ENCODE measurements at places on chromosomes 5 and 9.

- peak; percentile 97 for DNase-seq
These were observed 59.5 kb upstream of the GNE start for GRCh38 chr9:36317766-36318165.

DNA sequence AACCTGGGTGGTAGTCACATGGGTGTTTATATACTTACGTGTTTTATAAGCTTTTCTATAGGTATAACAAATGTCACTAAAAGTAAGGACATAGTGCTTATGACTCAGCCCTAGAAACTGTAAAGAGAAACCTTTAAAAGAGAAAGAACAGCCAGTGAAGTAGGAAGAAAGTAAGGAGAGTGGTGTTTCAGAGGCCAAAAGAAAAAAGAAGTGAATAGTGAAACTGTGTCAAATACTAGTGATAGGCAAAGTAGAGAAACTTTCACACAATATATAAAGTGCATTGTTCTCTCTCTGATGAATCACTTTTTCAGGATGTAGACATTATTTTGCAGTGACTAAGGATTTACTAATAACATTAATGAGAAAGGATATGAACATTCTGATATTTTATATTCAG, 74.2 kb upstream of the SUSD1 start:
- no peak for DNase-seq

DNA sequence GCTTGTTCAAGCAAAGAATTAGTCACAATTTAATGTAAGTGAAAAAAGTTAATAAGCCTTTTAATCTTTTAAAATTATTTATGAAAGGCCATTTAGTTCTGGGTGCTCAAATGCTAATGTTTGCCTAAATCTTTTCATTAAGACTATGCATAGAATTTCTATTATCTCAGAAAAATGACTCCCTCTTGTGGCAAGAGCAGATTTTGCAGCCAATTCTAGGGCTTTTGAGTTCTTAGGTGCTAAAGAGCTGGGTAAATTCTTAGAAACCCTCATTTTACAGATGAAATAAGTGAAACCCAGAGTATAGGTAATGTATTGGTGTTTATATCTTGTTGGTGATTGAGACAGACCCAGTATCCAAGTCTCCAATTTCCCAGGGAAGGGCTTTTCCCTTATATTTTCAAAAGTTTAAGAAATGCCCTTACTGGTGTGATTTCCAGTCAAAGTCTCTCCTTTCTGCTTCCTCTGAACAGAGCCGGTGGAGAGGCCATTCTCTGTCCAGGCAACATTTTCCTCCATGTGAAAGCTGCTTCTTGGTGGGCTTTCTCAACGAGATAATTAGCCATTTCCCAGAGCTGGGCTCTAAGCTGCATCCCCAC, 24.1 kb upstream of the PCSK5 start:
- peak; percentile 75 for DNase-seq

DNA sequence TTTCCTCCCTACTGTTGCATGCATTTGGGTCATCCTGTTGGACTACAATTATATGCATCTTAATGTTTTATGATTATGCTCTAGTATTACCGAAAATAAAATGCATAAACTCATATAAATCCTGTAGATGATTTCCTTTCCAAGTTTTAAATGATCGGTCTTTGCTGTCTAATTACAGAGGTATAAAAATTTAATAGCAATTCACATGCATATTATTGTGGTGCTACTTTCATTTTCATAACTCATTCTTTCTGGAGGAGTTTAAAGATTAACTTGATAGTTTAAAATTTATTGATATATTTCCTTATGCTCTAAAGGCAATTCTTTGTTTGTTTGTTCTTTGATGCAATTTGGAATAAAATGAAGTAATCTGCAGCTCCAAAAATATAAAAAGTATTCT, 1475.1 kb downstream of the MAT2B start:
- DNase-seq = no peak

GRCh38 chr9:31153250-31153840, 1231.1 kb upstream of the ACO1 start:
- DNase-seq = no peak

GRCh38 chr5:65873181-65873750, 53.1 kb upstream of the ERBIN start:
- DNase-seq = no peak

GRCh38 chr9:37424686-37425297, 2.3 kb downstream of the GRHPR start:
- no peak for DNase-seq

GRCh38 chr5:16456103-16456832, 9.3 kb downstream of the ZNF622 start:
- no peak for DNase-seq

DNA sequence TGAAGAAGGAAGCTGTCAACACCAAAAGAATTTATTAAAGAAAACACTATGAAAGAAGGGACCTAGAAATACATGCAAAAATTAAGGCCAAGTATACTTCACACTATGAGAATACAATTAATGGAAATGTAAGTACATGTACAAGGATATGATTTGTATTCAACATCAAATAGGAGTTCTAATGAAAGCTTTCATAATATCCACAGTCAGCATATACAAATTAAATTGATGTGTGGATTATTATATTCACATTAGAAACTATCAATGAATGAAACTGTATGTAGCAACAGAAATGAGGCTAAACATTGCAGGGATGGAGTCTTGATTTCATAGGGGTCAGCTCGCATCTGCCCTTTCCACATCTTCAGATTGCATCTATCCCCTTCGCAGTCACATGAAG, 401.5 kb downstream of the CTNND2 start:
- no peak for DNase-seq

- no peak for DNase-seq
These were observed 8.5 kb upstream of the ACSL6 start for GRCh38 chr5:132019857-132020555.

GRCh38 chr9:13395156-13395555, 115.7 kb upstream of the MPDZ start:
- no peak for DNase-seq

- DNase-seq = no peak
These were observed 30.7 kb downstream of the PAEP start for GRCh38 chr9:135592331-135592590.
